ENCODE measurements at places on chromosomes 11 and 22.

DNA sequence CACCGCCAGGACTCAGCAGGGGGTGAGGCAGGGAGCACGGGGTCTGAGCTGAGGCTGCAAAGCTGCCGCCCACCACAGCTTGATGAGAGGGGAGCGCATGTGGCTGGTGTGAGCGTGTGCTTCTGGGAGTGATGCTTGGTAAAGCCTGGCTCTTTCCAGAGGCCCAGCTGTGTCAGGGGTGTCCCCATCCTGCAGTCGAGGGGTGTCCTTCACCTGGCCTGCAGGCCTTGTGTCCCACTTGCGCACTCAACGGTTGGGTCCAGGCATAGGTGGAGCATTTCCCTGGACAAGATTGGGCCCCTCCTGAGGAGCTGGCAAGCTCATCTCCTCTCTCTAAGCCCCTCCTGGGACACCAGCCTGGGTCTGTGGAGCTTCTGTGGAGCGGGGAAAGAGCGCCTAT lies 273.9 kb downstream of the TBC1D22A start:
- no peak for DNase-seq

- no peak for DNase-seq
Measured at GRCh38 chr22:27896245-27896644, 22.8 kb downstream of the PITPNB start.

GRCh38 chr11:5300251-5300650 lies 1.5 kb downstream of the OR51B4 start:
- DNase-seq, result no peak

- DNase-seq, result no peak
Measured at GRCh38 chr11:97979741-97980140, 1041.0 kb upstream of the CNTN5 start.

DNA sequence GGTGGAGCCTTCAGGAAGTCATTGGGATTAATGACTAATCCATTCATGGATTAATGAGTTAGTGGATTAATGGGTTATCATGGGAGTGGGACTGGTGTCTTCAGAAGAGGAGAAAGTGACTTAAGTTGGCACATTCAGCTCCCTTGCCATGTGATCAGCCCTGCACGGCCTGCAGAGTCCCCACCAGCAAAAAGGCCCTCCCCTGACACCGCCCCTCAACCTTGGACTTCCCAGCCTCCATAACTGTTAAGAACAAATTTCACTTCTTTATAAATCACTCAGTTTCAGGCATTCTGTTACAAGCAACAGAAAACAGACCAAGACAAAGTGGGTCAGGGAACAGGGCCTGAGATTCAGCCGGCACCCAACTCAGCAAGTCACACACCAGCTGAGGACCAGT lies 85.3 kb downstream of the MICAL3 start:
- no peak for DNase-seq

GRCh38 chr11:11411401-11411985 lies 58.4 kb upstream of the CSNK2A3 start:
- no peak for DNase-seq

- no peak for DNase-seq
Measured at GRCh38 chr11:94100253-94100652, 28.4 kb upstream of the PANX1 start.

DNA sequence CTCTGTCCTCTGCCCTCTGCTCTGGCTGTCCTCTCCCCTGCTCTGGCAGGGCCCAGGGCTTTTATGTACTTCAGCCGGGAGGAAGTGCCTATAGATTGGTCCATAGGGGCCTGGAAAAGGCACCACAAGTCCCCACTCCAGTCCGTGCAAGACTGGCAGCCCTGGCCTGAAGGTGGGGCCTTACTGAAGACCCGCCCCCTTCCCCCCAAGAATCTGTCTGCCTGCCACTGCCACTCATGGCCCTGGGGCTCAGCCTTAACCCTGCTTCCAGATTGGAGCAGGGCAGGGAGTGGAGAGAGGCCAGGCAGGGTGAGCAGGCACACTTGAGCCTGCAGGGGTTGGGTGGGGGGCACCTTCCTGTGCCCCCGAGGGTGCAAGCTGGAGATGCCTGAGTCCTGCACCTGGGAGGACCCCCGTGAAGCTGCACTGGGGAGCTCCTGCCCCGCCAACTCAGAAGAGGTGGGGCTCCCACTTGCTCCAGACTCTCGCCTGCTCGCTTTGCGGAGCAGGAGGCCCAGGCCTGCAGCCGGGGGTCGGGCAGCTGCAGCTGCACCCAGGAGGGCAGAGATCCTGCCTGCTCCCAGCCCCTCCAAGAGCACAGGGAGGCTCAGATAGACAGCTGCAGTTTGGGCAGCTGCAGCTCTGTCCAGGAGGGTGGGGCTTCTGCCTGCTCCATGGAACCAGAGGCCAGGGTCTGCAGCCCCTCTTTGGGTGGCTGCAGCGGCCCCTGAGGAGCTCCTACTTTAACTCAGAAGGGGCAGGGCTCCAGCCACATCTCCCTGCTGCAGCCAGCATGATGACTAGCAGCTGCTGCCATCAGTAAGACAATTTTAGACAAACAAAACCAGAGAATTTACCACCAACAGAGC lies 51.0 kb upstream of the SC5D start:
- DNase-seq, result no peak

DNA sequence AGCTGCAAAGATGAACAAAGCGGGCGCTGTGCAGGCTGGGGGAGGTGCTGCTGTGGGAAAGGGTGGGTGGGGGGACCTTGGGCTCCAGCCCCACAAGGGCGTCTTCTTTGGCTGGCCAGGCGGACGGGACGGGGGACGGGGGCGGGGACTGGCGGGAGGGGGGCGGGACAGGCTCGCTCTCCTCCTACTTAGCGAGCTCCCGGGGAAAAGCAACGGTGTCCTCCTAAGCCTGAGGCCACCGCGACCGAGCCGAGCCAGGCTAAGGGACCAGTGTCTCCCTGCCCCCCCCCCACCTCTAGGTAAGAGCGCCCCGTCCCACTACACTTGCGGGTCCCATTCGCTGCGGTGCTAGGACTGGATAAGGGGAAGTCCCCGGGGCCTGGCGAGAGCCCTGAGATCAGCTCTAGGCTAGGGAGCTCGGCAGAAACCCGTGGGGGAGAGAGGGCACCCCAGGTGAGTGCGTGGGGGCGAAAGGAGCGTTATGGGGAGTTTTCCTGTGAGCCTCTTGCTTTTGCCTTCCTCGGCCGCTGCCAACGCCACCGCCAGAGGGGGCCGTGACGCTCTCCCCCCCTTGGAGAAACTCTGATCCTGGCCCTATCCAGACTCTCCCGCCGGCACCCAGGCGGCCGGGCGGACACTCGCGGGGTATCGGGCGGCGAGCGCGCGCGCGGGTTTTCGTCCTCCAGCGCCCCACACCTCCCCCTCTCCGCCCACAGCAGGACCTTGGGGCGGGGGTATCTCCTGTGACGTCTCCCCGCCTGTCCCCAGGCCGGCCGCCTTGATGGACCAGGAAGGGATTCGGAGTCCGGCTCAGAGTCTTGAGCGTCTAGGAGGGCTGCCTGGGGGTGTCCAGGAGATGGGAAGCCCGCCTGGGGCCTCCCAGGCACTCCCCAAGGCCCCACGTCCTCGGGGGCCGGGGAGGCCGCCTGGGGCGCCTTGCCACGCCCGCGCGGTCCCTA lies at the start of gene PHLDB1:
Gene PHLDB1, plus strand, starts transcription at position 215 of the 959 bp plus-strand sequence. CDS start 6,222 bp downstream, outside the sequence.
- peak; percentile 59 for DNase-seq

- DNase-seq, result no peak
Measured at GRCh38 chr22:25598609-25599008, 34.1 kb downstream of the GRK3 start.

DNA sequence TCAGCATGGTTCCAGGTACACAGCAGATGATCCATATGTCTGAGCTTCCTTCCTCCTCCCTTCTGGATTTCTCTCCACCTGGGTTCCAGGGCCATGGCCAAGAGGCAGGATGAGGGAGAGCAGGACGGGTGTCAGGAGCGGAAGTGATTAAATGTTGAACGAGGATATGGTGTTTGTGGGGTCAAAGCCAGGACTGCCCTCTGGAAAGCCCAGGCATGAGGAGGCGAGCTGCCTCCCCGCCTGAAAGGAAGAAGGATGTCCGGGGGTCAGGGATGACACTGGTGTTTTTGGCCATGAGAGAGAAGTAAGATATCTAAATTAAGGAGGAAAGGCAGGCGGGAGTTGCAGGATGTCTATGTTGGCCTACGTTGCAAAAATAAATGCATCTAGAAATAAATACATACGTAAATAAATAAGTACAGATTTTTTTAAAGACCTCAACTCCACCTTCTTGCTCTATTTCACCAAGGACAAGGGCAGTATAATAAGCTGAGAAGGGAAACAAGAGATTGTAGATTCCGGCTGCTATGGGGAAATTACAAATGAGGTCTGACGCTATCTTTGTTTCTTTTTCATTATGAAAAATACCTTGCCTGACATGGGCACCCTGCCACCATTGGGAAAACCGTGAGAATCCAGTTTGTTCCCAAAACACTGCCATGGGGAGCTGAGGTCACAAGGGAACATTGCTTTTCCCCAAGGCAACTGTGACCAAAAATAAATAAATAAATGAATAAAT lies 27.6 kb upstream of the LIPT2 start:
- DNase-seq, result no peak

GRCh38 chr11:32960553-32961164 lies 55.0 kb upstream of the DEPDC7 start:
- no peak for DNase-seq

GRCh38 chr11:31102316-31102715 lies 267.2 kb downstream of the DCDC1 start:
- no peak for DNase-seq

DNA sequence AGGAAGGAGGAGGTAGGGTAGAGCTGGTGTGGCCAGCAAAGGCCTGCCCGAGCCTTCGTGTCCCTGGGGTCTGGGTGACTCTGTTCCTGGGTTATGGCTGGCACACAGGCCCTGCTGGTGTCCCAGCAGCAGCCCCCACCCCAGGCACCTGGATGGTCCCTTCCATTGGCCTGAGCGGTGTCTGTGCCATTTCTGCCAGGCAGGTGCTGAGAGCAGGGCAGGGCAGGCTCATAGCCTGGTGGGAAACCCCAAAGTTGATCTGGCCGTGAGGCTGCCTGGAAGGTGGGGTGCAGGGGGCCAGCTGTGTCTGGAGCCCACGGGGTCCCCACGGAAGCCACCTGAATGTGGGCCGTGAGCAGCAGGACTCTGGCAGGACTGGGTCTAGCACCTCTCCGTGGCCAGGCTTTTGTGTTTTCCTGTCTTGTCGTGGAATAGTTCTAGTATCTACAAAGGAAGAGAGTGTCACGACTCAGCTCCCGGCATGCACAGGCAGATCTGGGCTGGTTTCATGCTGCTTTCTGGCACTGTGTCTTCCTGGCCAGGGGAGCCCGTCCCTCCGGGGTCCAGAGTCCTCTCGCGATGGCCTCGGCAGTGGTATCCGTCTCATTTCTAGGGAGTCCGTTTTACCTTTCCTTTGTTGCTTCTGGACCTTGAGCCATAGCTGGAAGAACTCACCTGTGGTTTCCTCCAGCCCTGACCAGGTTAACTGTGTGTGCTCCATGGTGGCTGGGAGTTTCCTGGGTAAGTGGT lies 83.7 kb downstream of the KCNQ1 start:
- DNase-seq, result no peak

DNA sequence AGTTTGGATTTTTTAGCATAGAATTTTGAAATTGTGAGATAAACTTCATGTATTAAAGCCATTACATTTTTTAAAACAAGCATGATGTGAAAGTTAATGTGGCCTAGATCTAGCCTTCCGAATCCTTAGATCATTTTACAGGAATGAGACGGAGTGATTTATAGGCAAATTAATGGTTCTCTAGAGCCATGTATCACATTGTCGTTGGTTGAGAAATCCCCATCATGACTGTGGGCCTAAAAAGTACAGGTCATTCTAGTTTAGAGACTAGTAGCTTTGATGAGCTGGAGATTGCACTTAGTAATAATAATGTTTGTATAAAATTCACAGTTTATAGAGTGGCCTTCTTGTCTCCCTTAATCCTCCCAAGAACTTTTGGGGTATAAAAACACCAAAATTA lies 7.1 kb downstream of the EWSR1 start:
- DNase-seq, result no peak

- no peak for DNase-seq
Measured at GRCh38 chr11:109972181-109972715, 120.9 kb upstream of the ZC3H12C start.

GRCh38 chr11:36167729-36168128 lies 121.5 kb downstream of the COMMD9 start:
- no peak for DNase-seq

DNA sequence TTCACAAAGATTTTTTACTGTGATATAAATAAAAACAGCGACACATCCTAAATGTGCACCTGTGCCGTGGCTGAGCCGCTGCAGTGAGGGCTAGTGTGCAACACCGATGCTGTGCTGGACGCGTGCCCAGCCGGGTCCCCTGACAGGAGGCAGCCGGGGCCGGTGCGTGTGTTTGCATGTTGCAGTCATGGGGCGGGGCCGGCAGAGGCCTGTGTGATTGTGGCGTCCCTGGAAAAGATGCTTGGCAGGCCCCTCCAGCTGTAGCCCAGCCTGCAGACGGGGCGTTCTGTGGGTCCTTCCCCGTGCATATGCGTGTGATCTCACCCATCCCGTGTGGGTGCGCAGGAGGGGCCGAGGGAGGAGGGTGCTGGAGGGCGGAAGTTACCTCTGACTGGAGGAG lies 30.6 kb downstream of the MUC6 start:
- no peak for DNase-seq

DNA sequence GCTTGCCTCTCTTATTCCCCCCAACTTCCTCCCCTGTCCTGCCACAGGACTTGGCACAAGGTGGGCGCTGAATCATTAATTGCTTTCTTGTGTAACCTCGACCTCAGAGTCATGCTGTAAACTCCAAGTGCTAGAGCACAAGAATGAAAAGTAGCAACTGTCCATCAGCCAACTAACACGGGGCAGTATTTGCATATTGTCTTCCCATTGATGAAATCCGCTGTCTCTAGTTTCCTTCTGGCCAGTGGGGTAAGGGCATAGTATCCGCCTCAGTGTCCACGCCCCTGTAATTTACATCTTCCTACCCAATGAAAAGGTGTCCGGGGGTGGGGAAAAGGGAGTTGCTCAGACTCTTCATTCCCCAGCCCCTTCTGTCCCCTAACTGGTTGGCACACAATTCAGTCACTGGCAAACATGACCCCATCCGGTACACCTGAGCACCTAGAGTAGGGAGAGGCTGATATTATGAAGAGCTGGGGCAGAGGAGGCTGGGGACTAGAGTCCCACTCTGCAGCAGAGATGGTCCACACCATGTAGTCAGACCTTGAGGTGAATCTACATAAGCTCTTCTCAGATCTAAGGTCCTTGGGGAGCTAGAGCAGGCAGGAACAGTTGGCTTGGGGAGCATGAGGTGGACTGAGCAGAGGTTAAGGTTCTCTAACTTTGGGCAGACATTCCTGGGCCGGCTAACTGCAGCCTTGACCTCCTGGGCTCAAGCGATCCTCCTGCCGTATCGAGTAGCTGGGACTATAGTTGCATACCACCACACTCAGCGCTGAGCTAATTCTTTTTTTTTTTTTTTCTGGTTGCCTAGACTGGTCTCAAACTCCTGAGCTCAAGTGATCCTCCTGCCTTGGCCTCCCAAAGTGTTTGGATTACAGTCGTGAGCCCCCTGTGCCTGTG lies 6.8 kb upstream of the GGA1 start:
- no peak for DNase-seq

Data from CD4-positive, alpha-beta T cell treated with Interleukin-17A for 4 hours (primary cell).